ENCODE measurements at places on chromosomes 1 and 21. TPM values are rescaled to one million over a fixed set of nuclear protein-coding genes. Genes with fewer than 3 reads are reported as not detected.

The TRIM46 gene
- 2.3 TPM for total RNA-seq

The LENEP gene
- not detected for total RNA-seq

The IFI6 gene
- total RNA-seq = 40.2 TPM

The ESPN gene
- 12.2 TPM for total RNA-seq

The ADAMTS4 gene
- 0.15 TPM for total RNA-seq

The ZBTB8B gene
- 0.15 TPM for total RNA-seq

The RNF186 gene
- not detected for total RNA-seq

The DISP3 gene
- total RNA-seq = not detected

The KISS1 gene
- total RNA-seq = 12.4 TPM

The MROH9 gene
- total RNA-seq = not detected

The NFYC gene
- 44.4 TPM for total RNA-seq

The OR2L5 gene
- not detected for total RNA-seq

The WNT3A gene
- not detected for total RNA-seq

The RGS13 gene
- not detected for total RNA-seq

The IL22RA1 gene
- total RNA-seq = 0.34 TPM

The WDR64 gene
- total RNA-seq = not detected

The MROH7 gene
- total RNA-seq = not detected

The CLCA1 gene
- total RNA-seq = not detected

The GNAT2 gene
- 0.34 TPM for total RNA-seq

The RAD54L gene
- 16.8 TPM for total RNA-seq

The IFI44L gene
- 0.34 TPM for total RNA-seq

The LMOD1 gene
- not detected for total RNA-seq

The TSPEAR gene
- not detected for total RNA-seq

The NTRK1 gene
- 1.1 TPM for total RNA-seq

The HSD3B2 gene
- total RNA-seq = not detected

The PRR9 gene
- total RNA-seq = not detected

The ARHGEF2 gene
- total RNA-seq = 548 TPM

The ADGRL4 gene
- 5.2 TPM for total RNA-seq

The JAK1 gene
- 60.4 TPM for total RNA-seq

The FCMR gene
- 0.37 TPM for total RNA-seq

The FRRS1 gene
- total RNA-seq = 3.8 TPM

The POU3F1 gene
- 0.08 TPM for total RNA-seq

All from A375 (cell line).